Adrenal gland (tissue), 19 donors: ENCODE measurements at places on chromosomes 6 and 20. TPM values are rescaled to one million over a fixed set of nuclear protein-coding genes. Genes with fewer than 3 reads are reported as not detected.

- DNase-seq = peak; percentile 60
These were observed 24.4 kb downstream of the QKI start for GRCh38 chr6:163438940-163439335.

SLC13A3 gene
- 5.6 TPM for total RNA-seq

DNA sequence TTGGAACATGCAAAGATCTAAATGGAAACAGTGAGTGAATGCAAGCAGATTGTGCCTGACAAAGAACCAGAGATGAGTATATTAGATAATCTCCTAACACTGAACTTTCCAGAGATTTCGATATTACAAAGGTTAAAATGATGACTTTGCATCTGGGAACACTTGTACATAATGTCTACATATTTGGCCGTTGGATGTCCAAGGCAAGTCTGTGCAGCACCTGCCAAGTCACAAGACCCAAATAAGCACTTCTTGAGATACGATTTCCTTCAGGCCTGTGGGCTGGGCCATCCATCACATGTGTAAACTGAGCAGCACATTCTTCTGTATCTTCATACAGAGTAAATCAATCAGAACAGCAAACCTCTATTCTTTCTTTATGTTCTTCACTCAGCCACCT lies 32.5 kb upstream of the SMLR1 start:
- DNase-seq = no peak

CLIC5 gene
- 3.1 TPM for total RNA-seq

GRCh38 chr6:108227290-108227689 lies 33.5 kb downstream of the SNX3 start:
- no peak for DNase-seq

- DNase-seq = no peak
These were observed 256 bp downstream of the CDK19 start for GRCh38 chr6:110815015-110815410.

DNA sequence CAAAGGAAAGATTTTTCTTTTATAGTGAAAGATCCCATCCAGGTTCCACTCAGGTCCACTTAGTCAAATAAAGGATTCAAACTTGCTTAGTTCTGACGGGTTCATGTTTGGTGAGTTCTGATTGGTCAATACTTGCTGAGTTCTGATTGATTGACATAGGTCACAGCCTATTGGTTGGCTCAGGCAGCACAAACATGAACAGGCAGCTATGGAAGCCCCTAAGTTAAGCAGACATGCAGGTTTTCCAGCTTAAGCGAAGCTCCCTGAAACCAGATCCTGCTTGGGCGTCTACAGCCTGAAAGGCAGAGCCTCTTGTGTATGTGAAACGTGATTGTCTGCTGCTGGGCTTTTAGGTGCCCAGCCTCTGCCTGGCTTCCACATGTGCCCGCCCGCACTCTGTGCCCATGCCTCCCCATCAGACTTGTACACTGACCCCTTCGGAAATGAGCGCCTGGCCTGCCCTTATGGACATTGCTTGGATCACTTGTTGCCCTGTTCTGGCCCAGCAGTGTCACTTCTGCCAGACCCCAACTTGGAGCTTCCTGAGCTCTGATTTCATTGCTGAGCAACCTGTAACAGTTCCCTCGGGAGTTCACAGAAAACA lies 45.4 kb upstream of the ECI2 start:
- DNase-seq = no peak

ARMH2 gene
- total RNA-seq = not detected

SNRPB gene
- total RNA-seq = 189 TPM

GRCh38 chr20:3486850-3487249 lies 16.0 kb downstream of the ATRN start:
- no peak for DNase-seq

DNA sequence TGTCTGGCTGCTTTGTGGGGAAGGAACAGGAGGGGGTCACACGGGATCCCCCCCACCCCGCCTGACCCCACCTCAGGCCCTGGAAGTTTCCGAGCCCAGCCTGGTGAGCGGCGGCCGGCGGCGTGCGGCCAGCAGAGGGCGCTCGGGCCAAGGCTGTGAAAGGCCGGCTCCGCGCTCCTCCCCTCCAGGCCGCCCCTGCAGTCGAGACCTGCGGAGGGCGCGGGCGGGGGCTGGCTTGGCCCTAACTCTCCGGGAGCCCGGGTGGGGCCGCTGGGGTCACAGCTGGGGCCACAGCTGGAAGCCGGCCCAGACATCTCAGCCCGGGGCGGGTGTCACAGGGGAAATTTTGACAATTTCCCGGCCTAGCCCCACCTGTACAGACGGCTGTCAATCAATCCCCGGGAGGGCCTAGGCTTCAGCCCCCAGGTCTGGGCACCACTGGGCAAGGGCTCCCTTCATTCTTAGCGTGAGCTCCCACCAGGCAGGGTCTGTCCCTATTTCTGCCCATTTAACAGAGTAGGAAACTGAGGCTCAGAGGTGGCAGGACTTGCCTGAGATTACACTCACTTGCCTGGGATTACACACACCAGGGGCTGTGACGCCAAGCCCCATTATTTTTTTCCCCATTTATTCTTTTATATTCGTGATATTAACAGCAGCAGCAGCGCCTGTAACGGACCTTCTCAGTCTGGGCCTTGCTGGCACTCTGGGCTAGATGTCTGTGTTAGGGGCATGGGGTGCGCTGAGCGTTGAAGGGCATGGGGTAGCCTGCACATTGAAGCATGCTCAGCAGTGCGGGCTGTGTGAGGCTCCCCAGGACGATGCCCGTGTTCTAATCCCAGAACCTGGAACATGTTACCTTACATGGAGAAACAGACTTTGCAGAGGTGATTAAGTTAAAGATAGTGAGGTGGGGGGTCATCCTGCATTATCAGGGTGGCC lies 23.0 kb downstream of the ZBP1 start:
- peak; percentile 50 for DNase-seq

DNA sequence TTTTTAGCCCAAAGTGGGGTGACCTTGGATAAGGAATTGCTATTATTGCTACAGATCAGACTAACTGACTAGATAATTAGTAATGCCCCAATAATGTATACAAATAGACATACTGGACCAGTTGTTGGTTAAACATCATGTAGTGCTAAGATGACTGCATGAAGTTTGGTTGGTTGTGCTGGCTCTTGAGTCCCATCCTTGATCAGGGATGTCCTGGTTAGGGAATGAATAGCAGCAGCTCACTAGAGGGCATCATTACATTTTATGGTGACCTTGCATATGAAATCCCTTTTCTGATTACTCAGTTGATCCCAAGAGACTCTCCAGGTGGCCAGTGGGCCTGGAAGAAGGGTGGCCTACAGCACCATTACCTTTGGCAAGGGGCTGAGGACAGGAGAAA lies 10.9 kb downstream of the TPBG start:
- no peak for DNase-seq

DNA sequence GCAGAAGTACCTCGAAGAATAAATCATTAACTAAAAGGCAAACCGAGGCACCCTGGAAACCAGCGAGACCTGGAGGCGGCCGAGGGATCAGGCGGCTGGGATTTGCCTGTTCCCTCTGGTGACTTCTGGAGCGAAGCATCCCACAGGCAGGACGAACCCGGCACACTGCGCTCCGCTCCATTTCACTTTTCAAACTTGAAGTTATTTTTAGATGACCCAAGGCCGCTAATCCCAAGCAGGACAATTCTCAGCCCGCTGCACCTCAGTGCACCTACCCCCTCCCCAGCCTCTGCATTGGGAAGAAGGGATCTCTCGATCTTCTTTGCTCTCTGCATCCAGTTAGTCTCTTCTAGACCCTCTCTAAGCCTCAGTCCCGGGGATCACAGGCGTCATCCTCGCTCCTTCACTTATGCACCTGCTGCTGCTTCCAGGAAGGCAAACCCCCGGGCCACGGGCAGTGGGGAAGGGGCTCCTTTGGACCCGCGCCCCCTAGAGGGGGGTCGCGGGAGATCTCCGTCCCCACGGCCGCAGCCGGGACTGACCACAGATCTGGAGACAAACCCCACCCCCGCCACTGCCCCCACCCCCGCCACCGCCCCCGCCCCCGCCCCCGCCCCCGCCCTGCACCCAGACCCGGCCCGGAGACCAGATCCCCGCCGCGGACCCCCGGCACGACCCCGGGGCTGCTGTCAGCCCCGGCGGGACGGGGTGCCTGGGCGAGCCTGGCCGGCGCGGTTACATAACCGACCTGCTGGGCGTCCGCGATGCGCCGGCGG lies 636 bp downstream of the RCAN2 start:
- peak; percentile 17 for DNase-seq

SPATA2 gene
- total RNA-seq = 8.6 TPM

HSPA12B gene
- 9.3 TPM for total RNA-seq

HECA gene
- total RNA-seq = 29.1 TPM

DNA sequence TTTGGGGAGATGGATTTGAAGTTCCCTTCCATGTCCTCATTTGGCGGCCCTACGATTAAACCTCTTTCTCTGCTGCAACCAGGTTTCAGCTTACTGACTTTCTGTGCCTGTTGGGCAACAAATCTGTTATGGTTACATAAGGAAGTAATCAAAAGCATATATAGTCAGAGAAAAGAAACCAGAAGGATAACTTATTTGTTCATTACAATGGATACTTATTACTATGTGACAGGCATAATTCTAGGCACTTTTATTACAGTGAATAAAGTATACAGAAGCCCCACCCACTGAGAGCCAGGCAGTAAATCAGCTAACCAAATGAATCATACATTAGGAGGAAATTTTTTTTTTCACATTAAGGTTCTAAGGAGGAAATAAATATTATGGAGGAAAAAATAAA lies 9.6 kb upstream of the TRIM31 start:
- no peak for DNase-seq

- no peak for DNase-seq
These were observed 77.9 kb downstream of the TNFAIP3 start for GRCh38 chr6:137944793-137945498.

CDSN gene
- not detected for total RNA-seq

DNA sequence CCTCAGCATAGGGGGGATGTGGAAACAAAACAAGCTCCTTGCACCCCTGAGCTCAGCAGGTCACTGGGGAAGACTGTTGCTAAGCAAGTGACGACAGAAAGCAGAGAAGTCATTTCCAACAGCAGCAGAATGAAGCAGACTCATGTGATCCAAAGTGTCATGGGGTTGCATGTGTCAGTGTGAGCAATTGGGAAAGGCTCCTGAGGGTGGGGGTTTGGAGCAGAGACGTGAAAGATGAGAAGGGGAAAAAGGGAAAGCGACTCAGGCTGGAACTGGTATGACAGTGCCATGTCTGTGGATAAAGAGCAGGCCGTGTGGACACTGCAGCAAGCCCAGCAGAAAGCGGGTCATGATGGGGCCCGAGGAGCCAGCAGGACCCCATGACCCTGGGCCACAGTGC lies 363.9 kb downstream of the PREX1 start:
- no peak for DNase-seq

- DNase-seq = no peak
These were observed 6.5 kb downstream of the PEDS1 start for GRCh38 chr20:50146732-50147662.

SLC17A2 gene
- not detected for total RNA-seq

ID1 gene
- total RNA-seq = 60.7 TPM

- DNase-seq = peak; percentile 44
These were observed 7.2 kb upstream of the NNAT start for GRCh38 chr20:37513779-37514359.

- peak; percentile 44 for DNase-seq
These were observed at the start of gene TEAD3 for GRCh38 chr6:35496841-35497570. TEAD3 (minus strand) TSS chr6:35497079.

DNA sequence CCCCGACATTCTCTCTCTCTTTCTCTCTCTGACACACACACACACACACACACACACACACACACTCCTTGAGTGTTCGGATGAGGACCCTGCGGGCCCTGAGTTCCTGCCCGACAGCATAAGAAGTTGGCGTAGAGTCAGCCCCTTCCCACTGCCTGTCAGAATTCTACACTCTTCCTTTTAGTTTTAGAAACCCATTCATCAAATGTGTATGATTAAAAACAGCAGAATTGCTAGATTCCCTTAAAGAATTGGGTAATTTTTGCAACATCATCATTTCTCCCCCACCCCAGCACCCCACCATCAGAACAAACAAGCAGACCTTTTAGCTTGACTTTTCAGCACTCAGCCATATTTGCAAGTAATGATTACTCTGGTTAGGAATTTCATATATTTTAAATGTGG lies 322.8 kb downstream of the FARS2 start:
- DNase-seq = no peak

GMPR gene
- 47.6 TPM for total RNA-seq

- DNase-seq = no peak
These were observed 41.7 kb upstream of the ZBP1 start for GRCh38 chr20:57661746-57662455.

DNA sequence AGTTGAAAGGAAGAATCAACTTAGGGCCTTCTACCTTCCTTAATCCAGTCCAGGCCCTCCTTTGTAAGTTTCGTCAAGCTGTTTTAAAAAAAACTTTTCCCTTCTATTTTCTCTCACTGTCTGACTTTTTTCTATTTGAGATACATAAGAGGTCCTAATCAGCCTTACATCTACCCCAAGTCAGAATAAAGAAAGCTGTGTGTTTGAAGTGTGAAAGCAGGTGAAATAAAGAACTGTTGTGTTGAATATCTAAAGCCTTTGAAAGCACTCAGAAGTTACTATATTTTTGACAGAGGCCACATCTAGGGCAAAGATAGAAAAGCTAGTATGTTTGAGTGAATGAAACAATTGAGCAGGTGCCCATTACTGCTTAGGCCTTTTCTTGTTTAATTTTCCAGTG lies 35.5 kb downstream of the SH3BGRL2 start:
- no peak for DNase-seq

RAMACL gene
- total RNA-seq = 1.1 TPM

HLA-C gene
- total RNA-seq = 619 TPM

DNA sequence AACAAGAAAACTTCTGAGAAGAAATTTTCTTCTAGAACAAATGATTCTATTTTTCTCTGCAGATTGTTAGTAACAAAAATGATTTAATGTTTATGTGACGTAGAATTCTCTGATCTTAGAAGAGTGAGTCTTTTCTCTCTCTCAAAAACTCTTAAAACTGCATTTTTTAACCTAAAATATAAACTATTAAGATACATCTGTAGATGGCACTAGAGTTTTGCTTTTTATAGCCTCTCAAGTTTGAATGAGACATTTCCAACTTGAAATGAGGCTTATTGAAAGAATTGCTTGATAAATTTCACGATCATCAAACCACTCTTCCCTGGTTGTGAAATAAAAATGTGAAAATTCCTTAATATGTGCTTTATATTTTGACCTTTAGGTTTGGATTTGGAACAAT lies 53.8 kb downstream of the PHF3 start:
- no peak for DNase-seq

DNA sequence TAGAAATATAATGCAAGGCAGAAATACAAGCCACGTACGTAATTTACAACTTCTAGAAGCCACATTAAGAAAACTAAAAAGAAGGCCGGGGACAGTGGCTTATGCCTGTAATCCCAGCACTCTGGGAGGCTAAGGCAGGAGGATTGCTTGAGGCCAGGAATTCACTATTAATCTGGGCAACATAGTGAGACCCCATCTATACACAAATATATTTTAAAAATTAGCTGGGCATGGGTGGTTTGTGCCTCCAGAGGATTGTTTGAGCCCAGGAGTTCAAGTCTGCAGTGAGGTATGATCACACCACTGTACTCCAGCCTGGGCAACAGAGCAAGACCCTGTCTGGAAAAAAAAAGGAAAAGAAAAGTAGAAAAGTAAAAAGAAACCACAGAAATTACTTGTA lies 12.3 kb downstream of the MPC1 start:
- no peak for DNase-seq
